ENCODE measurements at places on chromosomes 1 and 21.

DNA sequence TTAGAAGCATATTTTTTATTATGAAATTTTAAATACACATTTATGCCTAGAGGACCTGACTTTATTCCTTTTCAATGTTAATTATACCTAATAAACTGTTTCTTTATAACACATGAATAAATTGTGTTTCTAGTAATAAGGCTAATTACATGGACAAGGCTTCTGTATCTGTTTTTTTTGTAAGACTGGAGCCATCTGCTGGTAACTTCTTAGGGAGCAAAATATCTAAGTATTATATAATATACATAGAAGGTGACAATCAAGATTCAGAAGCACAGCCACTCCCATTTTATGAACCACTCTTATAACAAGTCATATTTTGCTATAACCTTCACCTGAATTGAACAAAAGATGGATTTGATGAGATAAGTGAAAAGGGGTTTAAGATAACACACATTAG lies 84.2 kb downstream of the LBR start:
- DNase-seq: no peak

DNA sequence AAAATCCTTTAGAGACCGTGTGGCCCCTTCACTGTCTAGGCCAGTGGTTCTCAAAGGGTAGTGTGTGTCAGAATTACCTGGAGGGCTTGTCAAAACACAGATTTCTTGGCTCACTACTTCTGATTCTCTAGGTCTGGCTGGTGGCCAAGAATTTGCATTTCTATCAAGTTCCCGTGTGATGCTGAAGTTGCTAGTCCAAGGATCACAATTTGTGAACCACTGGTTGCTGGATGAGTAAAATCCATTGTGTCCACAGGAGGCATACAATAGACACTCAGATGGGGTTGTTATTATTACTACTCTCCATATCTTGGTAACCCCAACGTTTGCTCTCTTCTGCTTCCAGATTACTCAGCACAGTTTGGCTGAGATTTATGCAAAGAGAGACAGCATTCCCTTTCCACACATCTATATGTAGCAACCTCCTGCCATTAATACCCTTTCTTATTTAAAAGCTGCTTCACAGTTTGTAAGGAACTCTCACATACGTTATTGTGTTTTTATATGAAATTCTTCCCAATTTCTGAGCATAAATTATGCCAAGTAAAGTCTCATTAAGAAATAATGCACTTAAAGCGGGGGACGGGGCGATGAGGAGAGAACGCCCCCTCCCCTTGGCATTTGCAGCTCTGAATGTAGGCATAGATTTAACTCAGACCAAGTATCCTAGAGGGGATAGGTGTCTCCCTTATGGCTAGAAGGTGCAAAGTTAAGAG lies 720 bp upstream of the TMCC2 start:
- no peak for DNase-seq

GRCh38 chr1:202954057-202954745 lies 3.9 kb downstream of the ADIPOR1 start:
- no peak for DNase-seq

GRCh38 chr1:14817223-14818170 lies 219.0 kb downstream of the KAZN start:
- no peak for DNase-seq

DNA sequence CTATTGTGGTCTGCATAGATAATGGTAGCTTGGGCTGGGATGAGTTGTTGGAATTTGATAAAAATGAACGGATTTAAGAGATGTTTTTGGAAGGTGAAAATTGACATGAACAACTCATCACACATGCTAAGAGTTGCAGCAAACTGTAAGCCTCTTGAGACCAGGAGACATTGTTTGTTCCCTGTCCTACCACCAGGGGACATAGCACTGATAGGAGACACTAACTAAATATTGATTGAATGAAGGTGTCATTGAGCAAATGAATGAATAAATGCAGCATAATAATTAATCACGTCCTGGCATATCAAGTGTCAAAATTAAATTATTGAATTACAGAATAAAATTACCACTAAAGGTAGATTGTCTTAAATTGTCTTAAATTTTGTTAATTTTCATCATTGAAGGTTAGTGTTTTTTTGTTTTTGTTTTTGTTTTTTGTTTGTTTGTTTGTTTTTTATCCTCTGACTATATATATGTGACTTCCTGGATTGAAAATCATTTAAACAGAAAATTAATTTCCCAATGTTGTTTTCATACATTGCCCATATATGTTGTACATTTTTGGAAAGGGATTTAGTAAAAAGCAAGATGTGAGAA lies 285.3 kb upstream of the C1orf105 start:
- no peak for DNase-seq

- no peak for DNase-seq
Observed at GRCh38 chr1:31567956-31568570, 8.3 kb upstream of the TINAGL1 start.

- DNase-seq: peak; percentile 9
Observed at GRCh38 chr1:59976194-59977074, 49.9 kb upstream of the CYP2J2 start.

Data from activated naive CD8-positive, alpha-beta T cell treated with anti-CD3 and anti-CD28 coated beads, Interleukin-2, amount 50 U/mL, for 16 hours (primary cell).